Stimulated activated CD4-positive, alpha-beta T cell treated with anti-CD3 and anti-CD28 coated beads, Interleukin-12 subunit alpha, Interleukin-12 subunit beta, amount 100 ng/mL, for 48 hours (primary cell): ENCODE measurements at places on chromosomes 3 and 15.
A peak's percentile ranks its signal among the peaks of the same experiment; 100 is the strongest.

- DNase-seq, result no peak
These were observed 79.3 kb downstream of the EOMES start for GRCh38 chr3:27642796-27643195.

DNA sequence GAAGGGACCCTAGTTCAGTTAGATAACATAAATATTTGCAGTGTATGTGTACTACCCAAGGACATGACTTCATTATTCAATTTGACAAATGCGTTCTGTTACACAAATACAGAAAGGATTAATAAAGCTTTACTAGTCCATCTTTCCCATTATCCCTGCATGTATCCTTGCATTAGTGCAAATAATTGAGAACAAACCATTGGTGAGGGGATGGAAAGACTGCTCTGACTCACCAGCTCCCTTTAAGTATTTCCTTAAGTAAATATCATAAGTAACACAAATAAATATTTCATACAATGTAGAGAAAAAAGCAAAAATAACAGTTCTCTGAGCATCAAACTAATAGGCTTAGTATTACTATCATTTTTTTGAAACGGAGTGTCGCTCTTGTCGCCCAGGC lies 1.9 kb upstream of the GPD1L start:
- no peak for DNase-seq

DNA sequence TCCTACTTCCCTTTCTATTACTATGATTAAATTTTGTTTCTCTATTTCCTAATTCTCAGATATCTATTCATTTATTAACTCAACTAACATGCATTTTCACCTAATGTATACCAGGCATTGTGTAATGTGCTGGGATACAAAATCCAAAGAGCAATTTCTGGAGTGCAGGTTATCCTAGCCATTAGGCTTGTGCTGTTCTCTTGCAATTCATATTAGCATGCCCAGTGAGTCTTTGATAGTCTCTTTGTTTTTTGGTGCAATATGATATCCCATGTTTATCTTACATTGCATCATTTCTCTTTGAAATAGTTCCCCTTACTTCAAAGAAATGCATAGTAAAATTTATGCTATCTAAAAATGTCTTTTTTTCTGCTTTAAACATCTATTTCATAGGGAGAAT lies 13.9 kb upstream of the DPPA4 start:
- DNase-seq, result no peak

- DNase-seq, result no peak
These were observed 6.0 kb downstream of the CCDC12 start for GRCh38 chr3:46970391-46971091.

DNA sequence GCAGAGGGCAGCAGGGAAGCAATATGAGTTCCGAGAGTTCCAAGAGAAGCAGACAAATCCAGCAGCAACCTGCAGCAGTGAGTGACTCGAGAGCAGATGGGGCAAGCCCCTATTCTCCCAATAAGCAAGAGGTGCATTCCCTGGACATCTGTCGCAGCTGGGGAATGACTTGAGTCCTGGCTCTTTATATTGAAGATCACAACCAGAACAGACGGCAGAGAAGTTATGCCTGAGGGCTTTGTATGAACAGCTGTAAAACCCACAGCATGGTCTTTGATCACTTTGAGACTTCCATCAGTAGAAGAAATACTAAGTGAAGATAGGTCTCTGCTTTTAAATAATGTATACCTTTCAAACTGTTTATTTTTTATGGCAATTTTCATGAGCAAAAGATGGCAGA lies 23.6 kb upstream of the C3orf22 start:
- no peak for DNase-seq

DNA sequence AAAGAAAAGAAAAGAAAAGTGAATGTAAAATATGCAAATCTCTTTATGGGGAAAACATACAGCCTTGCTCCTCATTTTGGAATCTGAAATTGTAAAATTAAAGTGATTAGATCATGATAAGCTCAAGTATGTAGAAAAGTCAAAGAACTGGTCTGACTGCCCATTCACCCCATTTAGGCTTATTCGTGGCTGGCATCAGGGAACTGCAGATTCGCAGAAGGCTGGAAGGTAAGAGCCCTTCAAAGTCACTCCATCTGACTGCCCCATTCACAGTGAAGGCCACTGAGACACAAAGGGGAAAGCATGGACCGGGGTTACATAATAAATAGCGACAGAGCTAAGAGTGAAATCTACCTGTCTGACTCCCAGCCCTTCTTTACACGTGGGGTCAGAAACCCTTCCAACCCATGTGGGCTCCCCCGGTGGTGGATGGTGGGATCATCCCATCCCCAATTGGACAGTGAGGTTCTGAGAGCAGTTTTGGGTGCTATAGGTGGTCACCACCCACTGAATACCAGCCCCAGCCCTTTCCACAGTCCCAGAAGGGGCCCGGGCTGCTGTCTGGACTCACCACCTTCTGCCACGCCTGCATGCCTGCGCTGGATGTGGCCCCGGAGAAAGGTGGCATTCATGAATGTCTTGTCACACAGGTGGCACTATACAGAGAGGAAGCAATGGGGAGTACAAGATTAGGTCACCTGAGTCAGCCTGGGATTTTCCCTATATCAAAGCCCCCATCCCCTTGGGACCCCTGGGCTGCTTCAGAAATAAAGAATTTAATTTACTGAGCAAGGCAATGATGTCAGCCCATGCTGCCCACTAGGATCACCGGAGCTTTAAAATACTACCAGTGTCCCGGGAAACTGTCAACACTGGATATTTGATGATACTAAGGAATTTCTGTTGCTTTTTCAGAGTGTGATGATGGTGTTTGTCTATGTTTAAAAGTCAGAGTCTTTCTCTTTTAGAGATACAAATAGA lies 17.9 kb downstream of the DZIP1L start:
- DNase-seq, result no peak

DNA sequence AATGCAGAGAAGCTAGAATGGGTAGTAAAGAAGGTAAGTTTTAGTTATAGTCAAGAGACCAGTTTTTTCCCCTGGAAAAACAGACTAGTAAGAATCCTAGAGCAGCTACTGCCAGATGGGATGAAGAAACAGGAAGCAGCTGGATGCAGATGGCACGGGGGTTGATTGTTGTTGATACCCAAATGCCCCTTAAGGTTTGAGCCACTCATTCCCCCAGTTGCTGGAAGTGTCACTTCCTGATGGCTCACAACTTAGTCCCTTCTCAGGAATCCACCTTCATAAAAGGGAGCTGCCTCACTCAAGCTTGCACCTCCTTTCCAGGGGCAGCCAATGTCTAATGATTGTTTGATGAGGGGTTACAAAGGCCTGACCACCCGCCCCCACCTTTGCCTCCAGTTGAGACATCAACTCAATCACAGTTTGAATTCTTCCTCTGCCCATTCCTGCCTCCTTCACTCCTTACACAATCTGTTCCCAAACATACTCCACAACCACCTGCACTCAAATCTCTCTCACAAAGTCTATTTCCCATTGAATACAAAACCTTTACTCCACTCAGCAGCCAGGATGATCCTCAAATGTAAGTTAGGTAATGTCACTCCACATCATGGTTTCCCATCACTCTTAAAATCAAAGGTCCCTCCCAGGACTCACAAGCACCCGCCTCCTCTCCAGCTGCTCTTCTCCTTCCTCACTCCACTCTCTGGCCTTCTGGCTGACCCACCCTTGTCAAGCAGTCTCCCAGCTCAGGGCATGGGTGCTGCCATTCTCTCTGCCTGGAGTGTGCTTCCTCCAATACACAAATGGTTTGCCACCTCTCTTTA lies 450.1 kb upstream of the THBS1 start:
- DNase-seq, result no peak

- peak; percentile 9 for DNase-seq
These were observed 152.8 kb downstream of the RBPMS2 start for GRCh38 chr15:64622410-64623260.

DNA sequence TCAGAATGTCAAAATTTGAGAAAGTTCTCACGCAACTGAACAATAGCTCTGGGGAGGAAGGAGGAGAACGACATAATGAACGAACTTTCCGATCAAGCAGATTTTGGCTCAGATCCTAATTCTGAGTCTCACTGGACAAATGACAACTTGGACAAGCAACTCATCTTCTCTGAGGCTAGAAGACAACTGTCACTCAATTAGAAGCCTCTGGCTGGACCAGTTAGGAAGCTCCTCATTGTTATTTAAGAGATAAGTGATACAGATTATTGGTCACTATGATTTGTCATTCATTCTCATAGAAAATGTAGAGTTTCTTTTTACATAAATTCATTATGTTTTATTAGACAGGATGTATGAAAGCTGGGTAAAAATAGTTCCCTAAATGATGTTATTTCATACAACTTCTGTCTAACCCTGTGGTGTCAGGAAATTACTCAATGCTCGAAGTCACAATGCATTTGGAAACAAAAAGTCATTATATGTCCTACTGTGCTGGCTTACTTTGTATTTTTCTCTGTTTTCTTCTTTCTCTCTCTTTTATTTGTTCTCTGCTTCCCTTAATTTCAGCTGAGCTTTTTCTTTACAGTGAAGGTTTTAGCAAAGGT lies 11.0 kb upstream of the C3orf49 start:
- DNase-seq, result no peak

- no peak for DNase-seq
These were observed 151.6 kb upstream of the UBE2E2 start for GRCh38 chr3:23051240-23052140.

GRCh38 chr3:64426551-64426950 lies 201.3 kb upstream of the PRICKLE2 start:
- DNase-seq, result no peak

GRCh38 chr3:77464111-77464688 lies 424.3 kb downstream of the ROBO2 start:
- no peak for DNase-seq

DNA sequence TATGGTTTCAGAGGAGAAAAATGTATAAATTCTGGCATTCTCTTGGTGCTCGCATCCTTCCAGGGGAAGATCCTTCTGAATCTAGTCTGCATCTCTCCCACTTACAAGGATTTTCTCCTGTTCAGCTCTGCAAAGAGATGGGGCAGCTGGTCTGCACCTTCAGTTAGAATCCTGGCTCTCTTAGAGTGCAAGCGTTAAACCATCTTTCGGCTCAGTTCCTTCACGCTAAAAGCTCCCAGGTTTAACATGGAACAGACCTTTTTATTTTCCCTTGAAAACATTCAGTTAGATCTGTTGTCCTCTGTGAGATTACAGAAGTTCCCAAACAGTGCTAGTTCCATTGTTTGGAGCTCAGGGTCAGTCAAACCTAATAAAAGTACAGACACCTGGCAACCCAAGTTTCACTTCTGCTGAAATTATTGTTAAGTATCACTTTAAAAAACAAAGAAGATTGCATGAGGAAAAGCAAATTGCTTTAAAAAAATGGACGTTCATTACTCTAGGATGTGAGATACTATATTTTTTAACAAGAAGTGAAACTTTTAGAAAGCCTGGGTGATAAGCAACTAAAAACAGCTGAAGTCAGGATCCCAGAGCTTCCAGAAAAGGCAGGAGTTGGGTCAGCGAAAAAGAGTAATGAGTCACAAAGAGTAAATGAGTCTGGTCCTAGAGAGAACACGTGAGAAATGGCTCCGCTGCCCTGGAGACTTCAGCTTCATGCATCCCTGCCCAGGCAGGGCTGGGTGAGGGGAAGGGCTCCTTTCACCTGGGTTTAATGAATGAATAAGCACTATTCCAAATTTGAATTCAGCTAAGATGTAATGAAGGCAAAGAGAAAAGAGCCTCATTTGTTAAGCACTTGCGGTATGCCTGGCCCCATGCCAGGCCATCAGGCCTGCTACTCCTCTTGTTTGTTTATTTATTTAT lies 63.3 kb downstream of the ABTB1 start:
- no peak for DNase-seq

- no peak for DNase-seq
These were observed 47.4 kb upstream of the HACD2 start for GRCh38 chr3:123632161-123632655.

DNA sequence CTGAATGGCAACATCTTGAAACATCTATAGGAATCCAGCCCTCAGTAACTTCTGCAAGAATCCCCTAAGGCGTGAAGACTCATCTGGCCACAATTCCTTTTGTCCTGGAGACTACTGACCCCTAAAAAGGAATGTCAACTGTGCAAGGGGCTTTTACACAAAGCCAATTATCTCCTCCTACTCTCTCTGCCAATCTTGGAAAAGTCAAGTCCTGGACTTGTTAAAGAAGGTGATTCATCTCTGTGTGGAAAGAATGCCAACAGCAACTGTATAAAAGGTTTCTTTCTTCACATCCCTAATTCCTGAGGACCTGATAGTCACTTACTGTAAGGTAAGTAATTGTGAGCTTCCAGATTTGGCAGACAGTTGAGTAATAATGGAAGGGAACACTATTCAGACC lies 22.3 kb downstream of the THRB start:
- DNase-seq, result no peak

GRCh38 chr3:151660885-151661284 lies 72.8 kb upstream of the AADACL2 start:
- no peak for DNase-seq

- peak; percentile 62 for DNase-seq
These were observed 169.4 kb downstream of the TBC1D2B start for GRCh38 chr15:77907824-77908751.

GRCh38 chr3:150158943-150159625 lies 188.4 kb upstream of the PFN2 start:
- no peak for DNase-seq

DNA sequence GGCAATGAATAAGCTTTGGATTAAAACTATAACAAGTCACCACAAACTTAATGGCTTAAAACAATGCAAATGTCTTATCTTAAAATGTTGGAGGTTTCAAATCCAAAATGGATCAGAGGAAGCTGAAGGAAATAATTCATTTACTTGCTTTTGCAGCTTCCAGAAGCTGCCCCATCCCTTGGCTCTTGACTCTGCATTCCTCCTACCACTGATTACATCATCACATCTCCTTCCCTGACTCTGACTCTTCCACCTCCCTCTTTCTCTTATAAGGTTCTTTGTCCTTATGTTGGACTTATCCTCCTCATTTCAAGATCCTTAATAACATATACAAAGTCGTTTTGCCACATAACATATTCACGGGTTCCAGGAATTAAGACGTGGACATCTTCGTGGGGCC lies 982.8 kb upstream of the ROBO1 start:
- no peak for DNase-seq

GRCh38 chr3:67325231-67325630 lies 327.1 kb downstream of the KBTBD8 start:
- no peak for DNase-seq

- no peak for DNase-seq
These were observed 151.4 kb downstream of the NFKBIZ start for GRCh38 chr3:102000620-102001209.

GRCh38 chr3:89414270-89414669 lies 306.8 kb downstream of the EPHA3 start:
- DNase-seq, result no peak

DNA sequence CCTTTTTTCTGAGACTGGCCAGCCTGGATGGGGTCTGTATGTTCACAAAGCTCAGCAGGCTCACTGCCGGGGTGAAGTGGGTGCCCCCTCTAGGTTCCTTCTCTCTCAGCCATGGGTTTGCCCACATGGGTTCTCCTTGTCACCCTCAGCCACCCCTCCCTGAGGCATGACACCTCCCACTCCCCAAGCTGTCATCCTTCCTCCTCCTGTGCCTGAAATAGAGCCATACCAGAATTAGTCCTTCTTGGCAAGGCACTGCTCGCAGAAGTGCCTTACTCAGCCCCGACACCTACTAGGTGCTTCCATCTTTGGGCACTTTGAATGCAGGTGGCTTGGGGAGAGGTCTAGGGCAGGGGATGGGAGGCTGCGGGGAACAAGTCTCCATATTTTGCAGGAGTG lies 62.9 kb upstream of the SEC13 start:
- DNase-seq, result no peak
